Stimulated activated CD4-positive, alpha-beta T cell treated with anti-CD3 and anti-CD28 coated beads, Interleukin-15, amount 100 ng/mL, for 24 hours (primary cell): ENCODE measurements at places on chromosomes 5 and 9.
A peak's percentile ranks its signal among the peaks of the same experiment; 100 is the strongest.

- DNase-seq = no peak
Observed at GRCh38 chr5:40932766-40933165, 23.5 kb downstream of the C7 start.

GRCh38 chr9:36029765-36030528, 6.8 kb upstream of the RECK start:
- DNase-seq = no peak

- no peak for DNase-seq
Observed at GRCh38 chr5:67240065-67240464, 43.5 kb upstream of the CD180 start.

DNA sequence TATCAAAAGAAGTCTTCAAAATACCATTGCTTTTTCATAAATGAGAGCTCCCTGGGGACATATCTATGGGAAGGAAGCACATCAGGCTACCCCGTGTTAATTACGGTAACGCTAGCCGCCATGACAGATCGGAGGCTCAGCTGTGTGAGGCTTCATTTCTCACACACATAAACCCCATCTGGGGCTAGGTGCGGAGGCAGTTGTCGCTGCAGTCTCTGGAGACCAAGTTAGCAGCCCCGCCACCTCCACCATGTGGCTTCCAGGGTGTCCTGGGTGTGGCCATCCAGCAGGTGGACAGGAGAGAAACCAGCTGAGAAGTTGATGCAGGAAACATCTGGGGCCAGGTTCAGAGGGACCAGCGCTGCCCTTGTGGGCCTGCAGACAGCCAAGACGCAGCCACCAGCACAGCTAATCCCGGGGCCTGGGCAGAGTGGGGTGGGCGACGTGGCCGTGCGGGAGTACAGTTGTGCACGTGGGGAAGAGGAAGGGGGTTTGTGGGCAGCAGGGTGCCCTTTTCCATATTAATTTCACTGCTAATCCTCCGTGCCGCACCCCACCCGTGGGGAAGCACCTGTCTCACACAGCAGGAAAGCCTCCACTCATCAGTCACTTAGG, 426.5 kb downstream of the IRX1 start:
- no peak for DNase-seq

DNA sequence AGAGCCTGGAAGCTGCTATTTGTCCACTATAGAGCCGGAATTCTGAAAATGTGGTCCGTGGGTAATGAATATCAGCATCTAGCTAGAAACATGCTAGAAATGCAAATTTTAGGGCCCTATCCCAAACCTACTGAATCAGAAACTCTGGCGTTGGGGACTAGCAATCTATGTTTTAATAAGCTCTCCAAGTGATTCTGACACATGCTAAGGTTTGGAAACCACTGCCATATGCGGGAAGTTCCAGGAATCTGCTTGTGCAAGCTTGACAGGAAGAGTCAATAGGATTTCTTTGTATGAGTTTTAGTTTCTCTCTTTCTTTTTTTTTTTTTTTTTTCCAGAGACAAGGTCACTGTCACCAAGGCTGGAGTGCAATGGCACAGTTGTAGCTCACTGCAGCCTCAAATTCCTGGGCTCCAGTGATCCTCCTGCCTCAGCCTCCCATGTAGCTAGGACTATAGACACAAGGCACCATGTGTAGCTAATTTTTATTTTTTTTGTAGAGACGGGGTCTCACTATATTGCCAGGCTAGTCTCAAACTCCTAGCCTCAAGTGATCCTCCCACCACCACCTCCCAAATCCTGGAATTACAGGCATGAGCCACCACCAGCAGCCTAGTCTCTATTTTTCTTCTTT, 26.4 kb upstream of the CARNMT1 start:
- DNase-seq = no peak

- DNase-seq = peak; percentile 38
Observed at GRCh38 chr5:160496334-160496733, 74.7 kb downstream of the PTTG1 start.

DNA sequence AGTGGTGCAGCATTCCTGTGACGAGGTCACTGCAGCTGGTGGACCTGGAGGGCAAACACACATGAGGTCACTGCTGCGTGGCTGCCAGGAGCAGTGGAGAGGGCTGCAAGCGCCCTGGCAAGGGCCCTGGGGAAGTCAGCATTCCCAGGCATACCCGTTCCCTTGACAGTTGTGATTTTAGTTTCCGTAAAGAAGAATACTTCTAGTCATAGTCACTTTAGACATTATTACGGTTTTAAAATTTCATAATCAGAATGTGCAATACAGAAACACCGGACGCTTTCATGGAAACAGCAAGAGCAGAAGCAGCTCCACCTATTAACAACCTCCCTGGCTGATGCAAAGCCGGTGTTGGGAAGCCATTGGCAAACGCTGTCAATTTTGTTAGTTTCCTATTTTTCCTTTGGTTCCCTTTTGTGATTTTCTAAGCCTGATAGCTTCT, 129.8 kb downstream of the GADD45G start:
- DNase-seq = no peak

- no peak for DNase-seq
Observed at GRCh38 chr5:14684757-14685156, 20.2 kb downstream of the OTULIN start.

GRCh38 chr5:395156-395920, 47.6 kb upstream of the EXOC3 start:
- DNase-seq = no peak

GRCh38 chr9:74281674-74282073, 215.5 kb upstream of the RORB start:
- peak; percentile 4 for DNase-seq

DNA sequence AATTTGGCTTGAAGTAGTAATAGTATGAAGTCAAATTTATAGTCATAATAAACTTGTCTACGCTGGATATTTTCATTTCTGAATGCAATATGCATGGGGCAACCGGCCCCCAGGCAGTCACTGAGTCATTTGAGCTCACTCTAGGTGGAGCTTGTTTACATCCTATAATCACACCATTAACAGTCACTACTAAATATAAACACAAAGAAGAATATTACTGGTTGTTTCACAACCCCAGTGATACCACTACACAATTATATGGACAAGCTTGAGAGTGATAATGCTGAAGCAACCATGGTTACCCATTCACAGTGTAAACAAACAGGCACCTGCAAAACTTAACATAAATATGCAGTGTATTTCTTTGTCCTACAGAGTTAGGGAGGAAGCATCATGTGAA, 68.7 kb downstream of the MARCHF3 start:
- DNase-seq = no peak

DNA sequence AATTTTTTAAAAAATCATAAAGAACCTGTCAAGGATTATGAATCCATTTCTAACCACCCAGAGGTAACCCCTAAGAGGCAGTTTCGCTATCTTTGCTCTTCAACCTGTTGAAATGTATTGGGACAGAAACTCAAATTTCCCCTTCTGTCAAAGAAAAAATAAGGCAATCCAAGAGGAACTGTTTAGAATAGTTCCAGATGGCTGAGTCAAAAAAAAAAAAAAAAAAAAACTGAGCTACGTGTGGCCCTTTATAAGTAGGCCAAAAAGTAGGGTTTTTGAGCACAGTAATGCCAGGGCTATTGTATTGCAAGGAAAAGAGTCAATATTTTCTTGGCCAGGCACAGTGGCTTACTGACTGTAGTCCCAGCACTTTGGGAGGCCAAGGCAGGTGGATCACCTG, 94.9 kb downstream of the RAD23B start:
- DNase-seq = no peak
